ENCODE measurements at places on chromosomes 3 and 15.

- no peak for DNase-seq
These were observed 8.2 kb upstream of the C3orf38 start for GRCh38 chr3:88141458-88142083.

DNA sequence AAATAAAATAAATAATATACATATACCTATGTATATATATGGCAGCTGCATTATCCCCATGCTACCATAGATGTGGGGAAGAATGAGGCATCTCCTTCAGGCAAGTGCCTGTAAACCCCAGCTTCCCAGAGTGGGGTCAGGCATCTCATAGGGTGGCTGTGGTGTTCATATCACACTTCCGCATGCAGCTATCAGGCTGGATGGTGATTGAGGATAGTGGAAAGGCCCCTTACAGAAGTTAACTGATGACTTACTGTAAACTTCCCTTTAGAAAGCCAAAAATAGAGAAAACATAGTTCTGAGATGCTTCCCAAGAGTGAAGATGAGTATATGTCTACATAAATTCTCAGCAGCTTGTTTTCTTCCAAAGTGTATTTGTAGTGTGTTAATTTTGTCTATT, 3.5 kb upstream of the PP2D1 start:
- no peak for DNase-seq

DNA sequence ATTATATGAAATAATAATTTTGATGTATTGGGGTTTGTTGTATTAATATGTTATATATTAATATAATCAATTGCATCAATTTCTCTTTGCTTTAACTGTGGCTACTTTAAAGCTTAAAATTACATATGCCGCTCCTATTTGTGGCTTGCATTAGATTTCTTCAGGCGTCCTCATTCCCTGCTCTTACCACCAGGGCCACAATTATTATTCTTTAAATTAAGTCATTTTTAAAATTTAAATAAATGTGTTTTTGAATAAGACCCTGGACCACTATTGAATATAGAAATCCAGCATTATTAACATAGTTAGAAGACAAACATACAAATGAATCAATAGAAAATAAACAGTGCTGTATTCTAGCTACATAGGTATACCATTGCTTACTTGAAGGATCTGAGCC, 55.5 kb upstream of the SNTN start:
- DNase-seq: no peak

DNA sequence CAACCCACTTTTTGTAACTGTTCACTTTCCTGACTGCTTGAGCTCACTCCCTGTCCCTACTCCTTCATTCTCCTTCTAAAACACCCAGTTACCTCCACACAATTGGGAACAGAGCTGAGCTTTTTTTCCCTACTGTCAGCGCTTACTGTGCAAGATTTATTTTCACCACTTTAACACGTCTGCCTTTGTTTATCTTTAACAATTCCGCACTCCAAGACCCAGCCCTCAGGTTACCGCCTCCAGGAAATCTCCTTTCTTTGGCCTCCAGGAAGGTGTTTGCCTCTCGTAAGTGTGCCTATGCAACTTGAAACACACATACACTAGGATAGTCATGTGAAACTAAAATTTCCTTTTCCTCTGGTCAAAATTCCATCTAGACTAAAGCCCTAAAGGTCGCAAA, 271.9 kb upstream of the TPRG1 start:
- no peak for DNase-seq

- no peak for DNase-seq
These were observed 347.4 kb downstream of the SI start for GRCh38 chr3:164730815-164731360.

- no peak for DNase-seq
These were observed 147.4 kb downstream of the TJP1 start for GRCh38 chr15:29674661-29675533.

GRCh38 chr3:195009616-195010015, 261.3 kb downstream of the XXYLT1 start:
- no peak for DNase-seq

DNA sequence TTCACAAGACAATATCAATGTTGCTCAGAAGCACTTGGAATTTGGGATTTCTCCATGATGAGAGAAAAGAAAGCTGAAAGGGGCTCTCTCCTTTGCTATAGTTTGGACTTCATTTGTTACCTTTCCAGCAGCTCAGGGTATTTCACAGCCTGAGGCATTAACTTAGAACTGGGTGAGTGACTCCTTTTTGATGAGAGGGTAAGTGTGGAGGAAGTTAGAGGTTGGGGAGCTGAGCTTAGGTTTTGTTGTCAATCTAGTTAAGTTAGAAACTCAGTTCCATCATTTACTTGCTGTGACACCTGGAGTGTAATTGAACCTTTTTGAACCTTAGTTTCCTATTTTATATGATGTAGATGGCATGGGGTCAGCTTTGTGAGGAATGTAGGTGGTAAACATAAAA, 359.1 kb downstream of the PDCD6IP start:
- DNase-seq: no peak

DNA sequence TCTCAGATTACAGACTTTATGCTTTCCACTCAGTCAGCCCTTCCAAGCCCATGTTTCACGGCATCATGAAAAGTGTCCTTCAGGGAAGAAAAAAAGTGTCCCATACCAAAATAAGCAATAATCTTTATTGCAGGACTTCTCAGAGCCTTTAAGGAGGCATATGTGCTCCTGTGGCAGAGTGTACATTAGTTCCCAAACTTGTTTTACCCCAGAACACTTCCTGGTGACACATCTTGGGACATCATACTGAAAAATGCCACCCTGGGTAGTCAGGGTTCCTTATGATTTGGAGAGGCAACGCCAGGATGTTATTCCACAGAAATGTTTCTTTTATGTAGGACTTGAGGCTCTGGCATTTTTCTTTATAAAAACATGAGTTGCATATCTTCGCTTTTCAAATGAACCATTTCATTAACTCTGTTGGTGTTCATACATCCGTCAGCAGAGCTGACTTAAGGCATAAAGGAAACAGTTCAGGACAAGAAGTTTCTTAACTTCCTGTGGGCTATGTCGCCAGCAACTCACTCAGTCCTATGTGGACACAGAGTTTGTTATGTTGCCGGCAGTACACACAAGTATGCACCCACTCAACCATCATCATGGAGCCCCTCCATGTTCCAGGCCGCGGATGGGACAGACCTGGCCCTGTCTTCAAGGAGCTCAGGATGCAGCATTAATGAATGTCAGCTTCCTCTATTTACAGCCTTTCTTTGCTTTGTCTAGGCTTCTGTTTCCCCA, 63.8 kb downstream of the CASR start:
- DNase-seq: no peak

GRCh38 chr3:95705786-95706418, 1108.5 kb upstream of the EPHA6 start:
- peak; percentile 18 for DNase-seq
